ENCODE measurements at places on chromosomes 7 and 10.
A peak's percentile ranks its signal among the peaks of the same experiment; 100 is the strongest.

DNA sequence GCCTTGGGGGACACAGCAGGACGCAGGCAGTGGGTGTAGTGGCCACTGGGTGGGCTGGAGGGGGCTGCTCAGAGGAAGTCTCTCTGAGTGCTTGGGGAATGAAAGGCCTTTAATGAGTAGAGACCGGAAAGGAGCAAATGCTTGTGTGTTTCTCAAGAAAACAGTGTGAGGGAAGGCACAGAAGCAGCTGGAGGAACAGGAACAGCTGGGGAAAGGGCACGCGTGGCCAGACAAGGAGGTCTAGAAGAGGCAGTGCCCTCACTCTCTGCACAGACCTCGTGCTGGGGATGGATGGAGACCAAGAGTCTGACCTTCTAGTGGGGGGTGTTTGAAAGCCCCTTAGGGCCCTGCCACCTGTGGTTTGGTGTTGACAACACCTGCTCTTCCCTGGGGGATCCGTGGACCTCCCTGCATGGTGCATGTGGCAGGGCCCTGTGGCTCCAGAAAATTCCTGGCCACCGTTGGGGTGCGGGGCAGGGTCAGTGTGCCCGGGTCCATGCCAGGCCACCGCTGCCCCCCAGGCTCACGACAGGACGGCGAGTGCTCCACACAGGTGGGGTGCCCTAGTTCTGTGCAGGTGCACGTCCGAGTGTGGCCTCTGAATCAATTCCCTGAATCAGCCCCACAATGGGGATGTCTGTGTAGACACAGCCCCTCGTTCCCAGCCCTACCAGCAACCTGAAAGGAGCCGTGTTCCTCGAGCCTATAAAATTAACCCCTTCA, 25.9 kb upstream of the FAM20C start:
- peak; percentile 28 for DNase-seq

GRCh38 chr10:44845361-44846175, 65.6 kb upstream of the TMEM72 start:
- no peak for DNase-seq

- peak; percentile 20 for DNase-seq
Observed at GRCh38 chr7:88217675-88218428, 2.0 kb downstream of the SRI start.

- DNase-seq = no peak
Observed at GRCh38 chr10:124609698-124610097, 134.5 kb downstream of the FAM53B start.

DNA sequence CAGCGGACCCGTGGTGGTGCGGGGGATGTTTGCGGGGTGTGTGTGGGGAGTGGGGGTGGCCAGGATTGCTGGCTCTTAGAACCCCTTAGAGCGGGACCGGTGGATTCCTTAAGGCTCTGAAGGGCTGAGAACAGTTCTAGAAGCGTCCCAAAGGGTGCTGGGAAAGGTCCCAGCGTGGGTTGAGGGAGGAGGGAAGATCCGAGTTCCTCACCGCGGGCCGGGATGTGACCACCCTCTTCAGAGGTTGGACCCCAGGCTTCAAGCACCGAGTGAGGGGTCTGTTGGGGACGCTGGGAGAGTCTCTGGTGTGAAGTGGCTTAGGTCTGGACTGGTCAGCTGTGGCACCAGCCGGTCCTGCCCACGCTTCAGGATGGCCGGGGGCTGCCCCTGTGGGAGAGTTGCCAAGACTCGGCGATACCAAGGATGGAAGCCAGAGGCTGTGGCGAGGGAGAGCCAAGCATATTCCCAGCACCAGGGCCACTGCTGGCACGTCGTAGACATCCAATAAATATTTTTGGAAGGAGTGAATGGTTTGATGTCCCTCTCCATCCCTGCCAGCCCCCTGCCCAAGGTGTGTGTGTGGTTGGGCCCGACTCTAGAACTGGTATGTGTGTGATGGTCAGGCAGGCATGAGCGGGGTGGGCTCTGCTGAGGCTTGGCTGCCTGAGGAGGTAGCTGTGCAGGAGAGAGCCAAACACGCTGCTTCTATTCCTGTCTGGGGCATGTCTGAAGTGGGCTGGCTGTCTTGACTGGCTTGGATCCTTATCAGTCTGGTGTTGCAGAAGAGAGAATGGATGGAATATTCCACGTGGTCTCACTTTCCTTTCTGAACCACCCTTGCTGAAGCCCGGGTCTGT, 19.2 kb downstream of the ZNF775 start:
- DNase-seq = no peak

Data from T47D (cell line).